ENCODE measurements at places on chromosomes 7 and 10.
A peak's percentile ranks its signal among the peaks of the same experiment; 100 is the strongest.

- DNase-seq: no peak
These were observed 116.1 kb downstream of the KLF6 start for GRCh38 chr10:3668966-3669330.

GRCh38 chr7:155570991-155571390 lies 24.6 kb upstream of the CNPY1 start:
- DNase-seq: no peak

DNA sequence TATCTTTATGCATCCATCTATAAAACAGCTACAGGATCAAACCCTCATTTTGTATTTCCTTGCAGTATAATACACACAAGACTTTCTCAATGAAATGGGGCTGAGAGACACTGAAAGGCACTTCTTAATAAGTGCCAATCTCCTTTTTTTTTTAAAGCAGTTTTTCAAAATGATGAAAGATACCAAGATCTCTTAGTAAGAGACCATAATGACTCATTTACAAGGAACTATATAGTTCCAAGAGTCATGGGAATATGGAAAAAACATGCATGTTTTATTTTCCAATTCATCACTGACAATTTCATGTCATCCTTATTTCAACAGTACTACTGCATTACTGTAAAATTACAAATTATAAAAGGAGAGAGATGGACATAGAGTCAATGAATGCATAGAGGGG lies 973.7 kb downstream of the GATA3 start:
- no peak for DNase-seq

DNA sequence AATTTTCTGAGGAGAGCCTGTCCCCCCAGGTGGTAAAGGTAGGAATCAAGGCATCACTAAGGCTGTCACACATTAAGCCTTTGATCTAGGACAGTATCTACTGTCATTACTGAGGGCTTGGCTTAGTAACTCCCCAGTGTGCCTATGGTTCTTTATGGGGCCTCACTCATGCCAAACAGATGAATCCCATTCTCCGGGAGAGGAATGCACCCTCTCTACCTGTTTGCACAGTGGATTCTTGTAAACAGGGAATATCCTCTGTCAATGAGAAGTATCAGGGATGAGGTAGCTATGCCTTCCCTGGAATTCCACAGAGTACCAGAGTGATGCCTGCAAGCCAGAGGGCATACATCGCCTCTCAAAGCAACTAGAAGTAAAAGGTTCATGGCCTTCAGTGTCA lies 3.9 kb upstream of the CPN1 start:
- no peak for DNase-seq

DNA sequence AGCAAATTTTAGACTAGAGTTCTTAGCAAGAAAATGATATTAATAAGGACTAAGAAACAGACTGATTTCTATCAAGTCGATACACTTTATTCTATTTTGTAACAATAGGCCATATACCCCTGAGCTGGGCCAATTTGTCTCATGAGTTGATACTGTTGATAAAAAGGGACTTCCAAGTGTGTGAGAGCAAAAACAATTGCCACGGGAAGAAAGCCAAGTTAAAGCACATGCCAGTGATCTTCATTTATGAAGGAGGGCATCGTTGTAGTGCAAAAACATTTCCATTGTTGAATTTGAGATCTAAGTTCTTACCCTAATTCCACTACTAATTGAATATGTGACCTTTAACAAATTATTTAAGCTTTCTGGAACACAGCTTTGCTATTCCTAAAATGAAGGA lies 119.9 kb downstream of the CNOT4 start:
- no peak for DNase-seq

GRCh38 chr10:86229376-86229775 lies 137.2 kb downstream of the GRID1 start:
- peak; percentile 70 for DNase-seq

DNA sequence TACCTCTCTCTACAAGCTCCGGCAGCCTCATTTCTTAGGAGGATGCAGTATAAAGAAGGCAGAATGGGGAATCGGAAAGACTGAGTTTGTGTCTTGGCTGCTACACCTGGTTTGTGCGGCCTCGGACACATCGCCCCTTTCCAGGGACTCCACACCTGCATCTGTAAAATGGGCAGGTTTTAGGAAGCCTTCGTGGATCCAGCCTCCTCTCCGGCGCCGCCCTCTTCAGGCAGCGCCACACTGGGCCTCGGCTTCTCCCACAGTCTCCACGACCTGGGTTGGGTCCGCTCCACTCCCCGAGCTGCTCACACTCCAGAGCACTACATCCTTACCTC lies 341 bp downstream of the GOT1 start:
- DNase-seq: no peak

GRCh38 chr10:33478675-33479125 lies 144.2 kb upstream of the NRP1 start:
- DNase-seq: no peak

All from putamen (tissue), 1 donor.